NCI-H1436 (cell line): ENCODE measurements at places on chromosomes 1 and 21.

- peak; percentile 32 for DNase-seq
Observed at GRCh38 chr1:54499360-54500106, 48.5 kb upstream of the ACOT11 start.

DNA sequence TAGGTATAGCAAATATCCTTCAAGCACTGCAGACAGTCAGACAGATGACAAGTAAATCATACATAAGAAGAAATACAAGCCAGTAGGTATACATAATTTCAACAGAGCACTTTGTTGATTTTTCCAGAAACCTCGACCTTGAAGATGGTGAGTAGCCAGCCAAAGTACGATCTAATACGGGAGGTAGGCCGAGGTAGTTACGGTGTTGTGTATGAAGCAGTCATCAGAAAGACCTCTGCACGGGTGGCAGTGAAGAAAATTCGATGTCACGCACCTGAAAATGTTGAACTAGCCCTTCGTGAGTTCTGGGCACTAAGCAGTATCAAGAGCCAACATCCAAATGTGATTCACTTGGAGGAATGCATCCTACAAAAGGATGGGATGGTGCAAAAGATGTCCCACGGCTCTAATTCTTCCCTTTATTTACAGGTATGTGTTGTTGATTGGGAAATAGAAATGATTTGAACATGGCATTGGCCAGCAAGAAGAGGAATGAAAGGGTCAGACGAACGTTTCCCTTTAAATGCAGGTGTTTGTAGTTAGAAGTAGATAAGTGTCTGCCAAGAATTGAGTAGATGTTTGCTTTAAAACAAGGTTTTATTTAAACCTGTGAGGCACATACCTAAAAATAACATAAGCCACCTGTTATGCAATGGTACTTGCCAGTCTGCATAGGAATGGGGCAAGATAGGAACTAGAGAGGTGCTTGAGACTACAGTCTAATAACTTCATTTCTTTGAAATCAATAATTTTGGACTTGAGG is 2.7 kb downstream of the PDIK1L start:
- DNase-seq = no peak

DNA sequence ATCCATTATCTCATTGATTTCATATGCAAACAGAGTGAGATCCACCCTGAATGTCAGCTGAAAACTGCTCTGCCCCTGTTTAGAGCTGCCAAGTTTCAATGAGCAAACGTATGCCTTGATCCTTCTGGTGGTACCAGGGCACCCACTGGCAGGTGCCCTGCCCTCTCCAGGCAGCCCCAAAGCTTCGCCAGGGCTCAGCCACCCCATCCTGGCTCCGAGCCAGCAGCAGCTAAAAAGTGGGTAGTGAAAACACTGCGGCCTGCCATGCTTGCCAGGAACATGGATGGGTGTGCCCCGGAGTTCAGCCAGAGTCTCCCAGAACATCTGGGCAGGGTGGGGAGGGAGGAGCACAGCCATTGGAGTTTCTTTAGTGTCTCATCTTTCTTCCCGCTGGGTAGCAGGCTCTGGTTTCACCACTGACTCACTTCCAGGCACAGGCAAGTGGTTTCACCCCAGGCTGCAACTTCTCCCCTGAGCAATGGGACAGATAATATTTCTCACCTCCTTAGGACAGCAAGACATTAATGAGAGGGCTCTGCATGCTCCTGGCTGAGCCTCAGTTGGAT is 8.1 kb upstream of the LMX1A start:
- no peak for DNase-seq

DNA sequence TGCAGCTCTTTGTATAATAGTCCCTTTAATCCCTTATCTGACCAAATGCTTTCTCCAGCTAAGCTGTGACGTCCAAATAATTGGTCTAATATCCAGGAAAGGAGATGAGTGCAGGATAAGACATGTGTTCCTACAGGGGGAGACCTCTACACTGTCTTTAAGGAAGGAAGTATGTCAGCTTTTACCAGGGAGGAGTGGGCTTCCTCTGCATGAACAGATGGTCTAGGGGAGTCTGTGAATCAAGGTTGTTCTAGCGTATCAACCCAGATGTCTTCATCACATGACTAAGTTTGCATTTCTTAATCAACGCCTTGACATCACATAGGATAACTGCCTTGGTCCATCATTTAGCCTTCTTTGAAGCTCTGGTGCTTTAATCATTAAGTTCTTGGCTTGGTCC is 528.2 kb downstream of the MRPL39 start:
- DNase-seq = no peak

DNA sequence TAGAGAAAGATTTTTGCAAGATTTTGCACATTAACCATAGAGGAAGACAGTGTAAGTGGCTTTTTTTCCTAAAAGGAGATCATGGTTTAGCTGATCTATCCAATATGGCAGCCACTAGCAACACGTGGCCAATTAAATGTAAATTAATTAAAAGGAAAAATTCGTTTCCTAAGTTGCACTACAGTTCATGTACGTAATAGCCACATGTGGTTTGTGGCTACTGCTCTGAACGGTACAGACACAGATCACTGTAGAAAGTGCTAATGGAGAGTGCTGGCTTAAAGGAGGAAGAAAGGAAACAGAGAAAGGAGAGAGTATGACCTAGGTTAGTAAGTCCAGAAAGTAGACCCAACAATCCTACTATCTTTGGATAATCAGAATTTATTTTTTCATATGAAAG is 170.8 kb downstream of the SIPA1L2 start:
- DNase-seq = no peak

- DNase-seq = no peak
Observed at GRCh38 chr1:213996320-213997037, 8.7 kb downstream of the PROX1 start.

DNA sequence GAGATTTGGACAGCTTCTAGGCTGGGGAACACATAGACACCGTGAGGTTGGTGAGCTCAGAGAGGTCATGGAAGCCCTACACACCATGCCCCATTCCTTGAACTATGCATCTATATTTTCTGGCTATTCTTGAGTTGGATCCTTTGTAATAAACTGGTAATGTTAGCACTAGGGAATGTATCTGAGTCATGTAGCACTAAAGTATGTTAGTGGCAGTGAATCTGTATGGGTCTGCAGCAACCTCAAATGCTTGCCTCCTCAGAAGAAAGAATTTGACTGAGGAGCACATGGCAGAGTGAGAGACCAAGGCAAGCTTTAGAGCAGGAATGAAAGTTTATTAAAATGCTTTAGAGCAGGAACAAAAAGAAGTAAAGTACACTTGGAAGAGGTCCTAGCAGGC is 43.7 kb upstream of the LRRC7 start:
- DNase-seq = no peak

DNA sequence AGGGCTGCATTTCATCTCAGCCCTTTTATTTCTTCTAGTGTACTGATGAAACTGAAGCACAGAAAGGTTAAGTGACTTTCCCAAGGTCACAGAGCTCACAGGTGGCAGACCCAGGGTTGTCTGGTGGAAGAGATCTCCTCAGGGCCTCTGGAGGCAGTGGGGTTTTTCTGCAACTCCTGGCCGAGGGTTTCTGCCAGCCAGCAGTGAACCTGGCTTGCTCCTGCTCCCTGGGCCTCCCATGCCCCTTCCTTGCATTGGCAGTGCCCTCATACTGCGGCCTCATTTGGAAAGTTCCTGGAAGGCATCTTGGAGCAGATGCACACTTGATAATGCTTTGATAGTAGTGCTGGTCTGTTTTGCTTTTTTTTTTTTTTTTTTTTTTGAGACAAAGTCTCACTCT is 7.7 kb downstream of the GALNT2 start:
- no peak for DNase-seq

- DNase-seq = peak; percentile 3
Observed at GRCh38 chr1:115807723-115808122, 33.2 kb downstream of the NHLH2 start.

DNA sequence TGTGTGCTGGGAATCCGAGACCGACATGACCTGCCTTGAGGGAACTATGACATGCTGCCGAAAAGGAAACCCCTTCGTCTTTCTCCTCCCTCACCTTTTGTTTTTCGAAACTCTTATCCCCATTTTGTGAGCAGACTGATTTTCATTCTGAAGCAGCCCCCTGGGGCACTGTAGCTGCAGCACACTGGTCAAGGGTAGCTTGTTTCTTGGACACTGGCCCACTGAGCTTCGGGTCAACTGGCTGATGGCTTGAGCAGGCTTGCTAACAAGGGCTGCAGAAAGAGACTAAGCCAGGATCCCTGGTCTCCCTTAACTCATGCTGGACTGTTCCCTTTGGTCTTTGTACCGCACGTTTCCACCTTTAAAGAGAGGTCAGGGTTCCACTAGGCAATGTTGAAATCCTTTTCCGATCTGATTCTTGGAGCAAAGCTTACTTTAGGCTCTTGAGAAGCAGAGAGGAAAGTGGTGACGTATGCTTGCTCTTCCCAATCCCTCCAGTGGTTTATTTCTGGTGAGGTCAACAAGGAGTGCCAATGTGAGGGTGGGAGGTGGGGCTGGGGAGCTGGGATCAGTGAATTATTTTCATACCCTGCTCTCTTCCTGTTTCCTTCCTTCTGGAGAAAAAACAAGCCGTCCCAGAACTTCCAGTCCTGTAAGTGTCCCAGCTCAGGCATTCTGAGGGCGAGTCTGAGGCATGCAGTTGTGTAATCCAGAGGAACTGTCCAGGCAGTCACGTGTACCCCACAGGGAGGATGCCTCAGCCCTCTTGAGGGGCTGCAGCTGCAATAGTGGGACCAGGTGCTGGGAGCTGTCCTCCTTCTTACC is 7.6 kb downstream of the CYP4B1 start:
- DNase-seq = no peak

- no peak for DNase-seq
Observed at GRCh38 chr21:38459490-38459889, 38.8 kb downstream of the ERG start.

DNA sequence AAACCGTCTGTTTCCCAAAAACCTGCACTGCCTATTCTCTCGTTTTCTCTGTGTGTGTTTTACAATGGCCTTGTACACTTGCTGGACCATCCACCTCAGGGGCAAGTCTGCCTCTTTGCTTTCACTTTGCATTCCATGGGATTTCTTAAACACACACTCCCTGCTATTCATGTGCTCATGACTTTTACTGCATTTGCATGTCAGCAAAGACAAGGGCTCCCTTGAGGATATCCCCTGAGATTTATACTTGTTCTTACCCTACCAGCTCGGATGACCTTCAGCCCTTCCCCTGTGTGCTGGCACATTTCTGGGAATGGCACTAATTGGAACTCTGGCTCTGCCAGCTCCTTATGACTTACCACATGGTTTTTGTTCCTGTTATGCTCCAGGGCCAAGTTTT is 386.9 kb downstream of the AMY1C start:
- DNase-seq = no peak

- DNase-seq = no peak
Observed at GRCh38 chr21:44323591-44323990, 15.6 kb downstream of the CFAP410 start.

DNA sequence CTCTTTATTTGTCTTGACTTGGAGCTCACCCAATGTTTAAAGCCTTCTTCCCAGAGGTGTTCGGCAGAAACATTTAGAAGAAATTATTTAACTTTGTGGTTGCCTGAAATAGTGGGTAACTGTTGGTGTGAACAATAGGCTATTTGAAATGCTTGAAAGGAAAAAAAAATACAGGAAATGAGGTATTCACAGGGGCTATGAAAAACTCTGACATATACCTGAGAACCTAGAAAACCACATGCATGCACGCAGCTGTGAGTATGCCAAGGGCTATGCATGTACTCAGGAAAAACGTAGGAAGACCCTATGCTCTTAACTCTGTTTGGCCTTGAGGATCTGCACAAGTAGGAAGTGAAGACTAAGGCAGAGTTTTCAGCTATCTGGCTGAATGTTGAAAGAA is 16.4 kb upstream of the RNF186 start:
- DNase-seq = no peak

GRCh38 chr1:23553231-23554126 is 5.8 kb downstream of the ID3 start:
- no peak for DNase-seq

- no peak for DNase-seq
Observed at GRCh38 chr1:62722796-62723195, 34.6 kb upstream of the DOCK7 start.

- no peak for DNase-seq
Observed at GRCh38 chr1:103517380-103518047, 8.0 kb upstream of the RNPC3 start.

DNA sequence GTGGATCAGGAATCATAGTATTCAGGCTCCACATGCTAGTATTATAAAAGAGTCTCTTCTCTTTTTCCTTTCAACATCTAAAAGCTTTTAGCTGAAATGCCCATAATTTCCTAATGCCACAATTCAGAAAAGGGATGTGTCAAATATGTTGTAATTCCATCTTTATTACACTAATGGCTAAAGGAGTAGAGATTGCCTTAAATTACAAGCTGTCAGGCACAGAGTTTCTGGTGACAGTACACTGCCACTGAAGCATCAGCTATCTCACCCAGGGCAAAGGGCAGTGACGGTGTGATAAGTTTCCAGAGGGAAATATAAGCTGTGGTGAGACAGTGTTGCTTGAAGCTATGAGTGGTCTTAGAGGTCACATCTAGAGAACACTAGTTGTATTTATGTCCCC is 581.1 kb downstream of the KCNT2 start:
- DNase-seq = no peak

DNA sequence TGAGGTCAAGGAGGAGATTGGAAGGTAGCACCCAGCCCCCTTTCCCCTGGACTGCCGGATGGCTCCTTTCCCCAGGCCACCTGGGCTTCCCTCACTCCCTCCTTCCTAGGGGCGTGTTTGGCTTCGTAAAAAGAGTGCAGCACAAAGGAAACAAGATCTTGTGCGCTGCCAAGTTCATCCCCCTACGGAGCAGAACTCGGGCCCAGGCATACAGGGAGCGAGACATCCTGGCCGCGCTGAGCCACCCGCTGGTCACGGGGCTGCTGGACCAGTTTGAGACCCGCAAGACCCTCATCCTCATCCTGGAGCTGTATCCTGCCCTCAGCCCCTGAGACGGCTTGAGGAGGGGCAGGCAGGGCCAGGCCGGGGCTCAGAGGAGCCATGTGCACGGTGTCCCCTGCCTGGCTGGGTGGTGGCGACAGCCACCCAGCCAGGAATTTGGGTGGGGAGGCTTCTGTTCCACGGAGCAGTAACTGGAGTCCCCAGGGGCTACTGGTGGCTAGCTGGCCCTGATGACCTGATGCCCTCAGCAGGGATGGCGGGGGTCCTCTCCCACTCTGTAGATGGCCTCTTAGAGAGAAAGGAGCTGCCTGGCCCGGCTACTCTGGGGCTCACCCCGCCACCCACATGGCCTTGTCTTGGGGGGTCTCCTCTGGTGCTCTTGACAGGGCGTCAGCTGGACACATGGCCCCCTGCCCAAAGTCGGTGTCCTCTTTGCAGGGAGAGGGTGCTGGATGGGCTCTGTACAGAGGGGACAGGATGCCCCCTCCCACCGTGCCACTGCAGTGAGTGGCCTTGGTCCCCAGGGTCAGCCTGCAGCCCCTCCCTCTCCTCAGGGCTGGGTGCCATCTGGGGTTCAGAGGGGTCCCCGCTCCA is 39.5 kb downstream of the TRIM11 start:
- no peak for DNase-seq

GRCh38 chr1:196873385-196873784 is 14.5 kb upstream of the CFHR4 start:
- DNase-seq = no peak

GRCh38 chr1:25356848-25357247 is 18.7 kb downstream of the TMEM50A start:
- no peak for DNase-seq
